ENCODE measurements at places on chromosomes 1 and 21.
A peak's percentile ranks its signal among the peaks of the same experiment; 100 is the strongest.

GRCh38 chr1:32868085-32868484 is 2.6 kb downstream of the FNDC5 start:
- DNase-seq, result no peak

GRCh38 chr1:97038410-97038809 is 316.8 kb downstream of the PTBP2 start:
- no peak for DNase-seq

GRCh38 chr21:44987886-44988606 is 48.2 kb downstream of the SLX9 start:
- DNase-seq, result no peak

- no peak for DNase-seq
Observed at GRCh38 chr1:164836614-164837018, 277.6 kb downstream of the PBX1 start.

DNA sequence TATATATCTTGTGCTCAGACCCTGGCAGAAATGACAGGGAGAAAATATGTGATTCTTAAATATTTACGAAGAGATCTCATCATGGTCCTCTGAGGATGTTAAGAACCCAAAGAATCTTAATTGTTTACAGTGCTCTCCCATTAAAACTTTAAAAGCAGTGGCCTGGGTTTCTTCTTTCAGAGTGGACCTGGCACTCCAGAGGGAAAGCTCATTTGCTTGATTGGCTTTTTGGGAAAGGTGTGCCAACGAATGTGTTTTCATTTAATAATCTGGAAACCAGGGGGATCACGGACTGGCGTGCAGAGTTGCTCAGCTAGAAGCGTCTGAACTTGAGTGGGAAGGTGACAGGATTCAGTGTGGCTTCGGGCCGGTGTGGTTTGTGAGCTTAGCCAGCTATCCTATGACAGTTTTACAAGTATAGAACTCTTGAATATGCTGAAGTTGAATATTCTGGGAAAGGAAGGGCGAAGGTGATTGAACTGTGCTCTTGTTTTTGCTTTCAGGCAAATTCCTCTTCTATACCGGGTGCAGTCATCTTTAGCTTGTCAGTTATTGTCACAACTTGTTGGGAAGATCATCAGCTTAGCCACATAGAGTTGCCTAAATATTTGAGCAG is 154.8 kb downstream of the C1orf21 start:
- DNase-seq, result no peak

DNA sequence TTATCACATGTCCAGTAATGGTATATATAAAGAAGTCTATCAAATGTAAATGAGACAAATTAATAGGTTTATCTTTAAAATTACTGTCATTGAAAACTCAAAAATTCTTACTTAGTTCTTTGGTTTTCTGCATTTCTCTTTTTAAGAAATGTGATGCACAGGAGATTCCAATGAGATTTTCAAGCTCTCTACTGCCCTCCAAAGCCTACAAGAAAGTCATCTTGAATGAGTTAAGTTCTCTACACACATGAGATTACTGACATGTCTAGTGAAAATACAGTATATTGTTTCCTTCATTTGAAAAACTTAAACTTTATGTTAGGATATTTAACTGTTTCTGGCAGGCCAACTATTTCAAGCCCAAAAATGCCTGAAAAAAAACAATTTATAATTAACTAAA is 68.8 kb downstream of the ITGB3BP start:
- no peak for DNase-seq

- peak; percentile 1 for DNase-seq
Observed at GRCh38 chr21:45999581-46000181, 18.1 kb downstream of the COL6A1 start.

DNA sequence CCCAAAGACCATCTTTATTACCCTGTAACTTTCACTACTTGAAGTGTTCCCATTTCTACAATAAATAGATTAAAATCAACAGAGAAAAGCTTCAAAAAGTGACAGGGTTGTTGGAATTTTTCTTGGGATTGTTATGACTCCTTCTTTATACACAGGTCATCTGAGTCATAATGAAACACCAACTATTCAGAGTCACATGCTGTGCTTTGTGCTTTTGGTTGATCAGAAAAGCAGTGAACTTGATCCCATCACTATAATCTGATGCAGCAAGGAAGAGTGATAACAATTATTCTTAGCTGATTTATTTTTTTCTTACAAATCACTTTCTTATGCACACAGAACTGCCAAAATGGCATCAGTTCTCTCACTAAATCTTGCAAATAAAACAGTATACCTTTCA is 422.9 kb downstream of the PTBP2 start:
- DNase-seq, result no peak

- no peak for DNase-seq
Observed at GRCh38 chr1:245599371-245600174, 444.8 kb downstream of the KIF26B start.

DNA sequence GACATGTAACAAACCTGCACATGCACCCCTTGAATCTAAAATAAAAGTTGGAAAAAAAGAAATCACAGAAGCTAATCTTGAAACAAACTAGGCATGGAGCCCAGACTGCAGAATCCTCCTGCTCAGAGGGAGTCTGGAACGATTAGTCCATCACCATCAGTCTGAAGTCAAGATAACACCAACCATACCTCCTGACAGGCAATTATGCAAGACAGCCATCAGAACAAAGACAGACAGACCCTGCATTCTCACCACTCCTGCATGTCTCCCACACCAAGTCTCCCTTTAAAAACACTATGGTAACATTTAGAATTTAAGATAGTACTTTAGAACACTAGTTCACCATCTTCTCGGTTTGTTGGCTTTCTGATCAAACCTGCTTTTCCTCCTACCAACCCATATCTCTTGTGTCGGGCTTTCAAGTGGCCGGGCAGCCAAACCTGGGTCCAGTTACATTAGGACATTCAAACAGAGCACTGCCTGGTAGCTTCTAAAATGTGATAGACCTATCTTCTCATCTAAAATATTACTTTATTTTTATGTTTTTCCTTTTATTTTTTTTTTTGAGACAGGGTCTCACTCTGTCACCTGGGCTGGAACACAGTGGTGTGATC is 10.1 kb downstream of the YARS1 start:
- DNase-seq, result no peak

DNA sequence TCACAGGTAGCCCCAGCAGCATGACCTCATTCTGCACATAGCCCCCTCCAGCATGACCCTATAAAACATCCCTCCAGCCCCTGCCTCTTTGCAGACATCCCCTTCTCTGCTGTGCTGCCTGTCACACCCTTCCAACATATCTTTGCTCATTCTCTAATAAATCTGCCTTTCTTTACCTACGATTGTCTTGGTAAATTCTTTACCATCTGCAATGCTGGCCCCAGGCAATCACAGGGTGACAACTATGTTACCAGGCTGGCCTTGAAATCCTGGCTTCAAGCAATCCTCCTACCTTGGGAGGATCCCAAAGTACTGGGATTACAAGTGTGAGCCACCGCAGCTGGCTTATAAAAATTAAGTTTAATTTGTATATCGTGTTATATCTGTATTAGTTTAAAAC is 134.5 kb downstream of the VAV3 start:
- no peak for DNase-seq

- no peak for DNase-seq
Observed at GRCh38 chr21:27475363-27475955, 508.6 kb upstream of the ADAMTS5 start.

DNA sequence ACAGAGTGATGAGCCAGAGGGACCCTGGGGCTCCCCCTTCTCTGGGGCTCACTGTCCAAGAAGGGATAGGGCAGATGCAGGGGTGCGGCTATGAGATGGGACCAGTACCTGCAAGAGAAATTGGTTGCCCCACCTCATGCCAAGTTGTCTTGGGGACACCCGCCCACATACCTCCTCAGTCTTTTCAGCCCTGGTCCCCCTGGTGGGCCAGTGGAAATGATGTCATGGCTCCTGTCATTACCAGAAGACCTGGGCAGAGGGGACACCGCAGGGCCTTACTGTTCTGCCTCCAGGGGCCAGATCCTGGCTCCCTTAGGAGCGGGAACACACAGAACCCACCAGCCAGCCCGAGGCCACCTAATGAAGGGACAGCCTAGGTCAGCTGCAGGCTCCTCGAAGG is 63.2 kb downstream of the CDK18 start:
- DNase-seq, result no peak

DNA sequence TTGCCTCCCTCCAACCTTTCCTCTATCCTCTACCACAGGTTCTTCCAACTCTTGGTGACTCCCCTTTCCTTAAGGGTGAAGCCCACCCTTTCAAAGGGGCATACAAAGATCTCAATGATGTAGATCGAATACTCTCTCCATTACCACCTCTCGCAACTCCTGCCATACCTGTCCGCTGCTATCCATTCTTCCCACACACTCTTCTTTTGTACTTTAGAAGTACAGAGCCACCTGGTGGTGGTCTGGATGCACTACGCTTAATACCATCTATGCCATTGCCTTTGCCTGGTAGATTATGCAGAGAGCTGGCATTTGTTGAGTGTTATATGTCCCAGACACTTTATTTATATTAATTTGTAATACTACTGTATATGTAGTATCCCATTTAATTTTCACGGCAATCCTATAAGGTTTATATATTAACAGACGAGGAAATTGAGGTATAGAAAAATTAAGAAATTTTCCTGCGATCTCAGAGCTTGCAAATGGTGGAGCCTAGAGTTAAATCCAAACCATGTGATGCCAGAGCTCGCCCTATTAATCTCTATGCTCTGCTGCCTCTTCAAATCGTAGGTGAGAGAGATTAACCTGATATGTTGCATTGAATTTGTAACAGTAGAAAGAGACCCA is 22.9 kb downstream of the TSHB start:
- peak; percentile 59 for DNase-seq

DNA sequence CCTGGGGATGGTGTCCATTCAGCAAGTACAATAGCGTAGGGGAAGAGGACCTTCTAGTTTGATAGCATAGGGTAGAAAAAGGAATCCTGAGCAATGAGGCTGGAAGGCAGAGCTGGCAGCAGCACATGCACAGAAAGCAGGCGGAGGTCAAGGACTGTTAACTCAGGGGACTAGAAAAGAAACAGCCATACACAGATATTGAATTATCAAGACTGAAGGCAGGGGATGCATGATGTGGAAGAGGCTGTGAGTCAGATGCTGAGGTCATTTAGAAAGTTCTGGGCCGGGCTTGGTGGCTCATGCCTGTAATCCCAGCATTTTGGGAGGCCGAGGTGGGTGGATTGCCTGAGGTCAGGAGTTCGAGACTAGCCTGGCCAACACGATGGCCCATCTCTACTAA is 65.6 kb downstream of the OPTC start:
- DNase-seq, result no peak

- DNase-seq, result no peak
Observed at GRCh38 chr1:94071976-94072375, 49.0 kb downstream of the ABCA4 start.

DNA sequence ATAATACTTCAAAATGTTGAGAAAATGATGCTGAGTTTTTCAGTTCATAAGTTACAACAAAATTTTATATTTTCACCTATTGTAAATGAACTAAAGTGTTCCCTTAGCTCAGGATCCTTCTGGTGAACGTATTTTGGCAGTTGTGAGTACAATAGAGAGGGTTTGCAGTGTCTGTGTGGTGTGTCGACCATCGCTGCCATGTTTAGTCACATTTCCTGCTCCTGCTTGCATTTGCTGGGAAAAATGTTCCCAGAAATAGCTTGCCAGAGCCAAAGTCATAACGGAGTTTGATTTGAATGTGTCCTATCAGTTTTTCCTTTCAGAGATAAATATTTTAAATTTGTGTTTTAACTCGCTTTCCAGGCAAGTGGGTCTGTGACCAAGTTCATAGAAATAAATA is 117.1 kb upstream of the COL6A1 start:
- DNase-seq, result no peak

GRCh38 chr1:94827434-94827833 is 7.3 kb downstream of the SLC44A3 start:
- no peak for DNase-seq

GRCh38 chr1:162222014-162222413 is 152.5 kb downstream of the NOS1AP start:
- no peak for DNase-seq

GRCh38 chr1:108208724-108209446 is 8.7 kb upstream of the SLC25A24 start:
- no peak for DNase-seq

- no peak for DNase-seq
Observed at GRCh38 chr1:3837200-3837599, 19.8 kb downstream of the CEP104 start.

GRCh38 chr1:198968866-198969265 is 330.0 kb downstream of the PTPRC start:
- DNase-seq, result no peak

DNA sequence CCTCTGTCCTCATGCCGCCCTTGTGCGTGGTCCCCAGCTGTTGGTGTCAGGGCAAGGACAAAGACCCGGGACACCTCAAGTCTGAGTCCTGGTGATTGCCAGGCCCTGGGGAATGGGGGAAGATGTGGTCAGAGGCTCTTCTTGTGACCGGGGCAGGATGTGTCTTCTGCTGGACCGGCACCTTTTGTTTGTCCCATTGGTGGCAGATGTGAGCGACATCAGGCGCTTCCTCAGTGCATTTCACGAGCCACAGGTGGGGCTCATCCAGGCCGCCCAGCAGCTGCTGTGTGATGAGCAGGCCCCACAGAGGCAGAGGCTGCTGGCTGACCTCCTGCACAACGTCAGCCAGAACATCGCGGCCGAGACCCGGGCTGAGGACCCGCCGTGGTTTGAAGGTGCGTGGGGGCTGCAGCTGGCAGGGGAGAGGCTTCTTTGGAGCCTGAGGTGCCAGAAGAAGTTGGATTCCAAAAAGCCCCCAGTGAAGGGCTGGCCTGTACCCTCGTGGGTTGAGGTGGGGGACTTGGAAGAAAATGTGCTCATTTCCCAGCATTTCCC is 8.4 kb downstream of the DFFB start:
- DNase-seq, result no peak

GRCh38 chr21:46048926-46049889 is 48.7 kb upstream of the COL6A2 start:
- DNase-seq, result no peak

- DNase-seq, result no peak
Observed at GRCh38 chr1:93827128-93827527, 51.9 kb downstream of the DNTTIP2 start.

DNA sequence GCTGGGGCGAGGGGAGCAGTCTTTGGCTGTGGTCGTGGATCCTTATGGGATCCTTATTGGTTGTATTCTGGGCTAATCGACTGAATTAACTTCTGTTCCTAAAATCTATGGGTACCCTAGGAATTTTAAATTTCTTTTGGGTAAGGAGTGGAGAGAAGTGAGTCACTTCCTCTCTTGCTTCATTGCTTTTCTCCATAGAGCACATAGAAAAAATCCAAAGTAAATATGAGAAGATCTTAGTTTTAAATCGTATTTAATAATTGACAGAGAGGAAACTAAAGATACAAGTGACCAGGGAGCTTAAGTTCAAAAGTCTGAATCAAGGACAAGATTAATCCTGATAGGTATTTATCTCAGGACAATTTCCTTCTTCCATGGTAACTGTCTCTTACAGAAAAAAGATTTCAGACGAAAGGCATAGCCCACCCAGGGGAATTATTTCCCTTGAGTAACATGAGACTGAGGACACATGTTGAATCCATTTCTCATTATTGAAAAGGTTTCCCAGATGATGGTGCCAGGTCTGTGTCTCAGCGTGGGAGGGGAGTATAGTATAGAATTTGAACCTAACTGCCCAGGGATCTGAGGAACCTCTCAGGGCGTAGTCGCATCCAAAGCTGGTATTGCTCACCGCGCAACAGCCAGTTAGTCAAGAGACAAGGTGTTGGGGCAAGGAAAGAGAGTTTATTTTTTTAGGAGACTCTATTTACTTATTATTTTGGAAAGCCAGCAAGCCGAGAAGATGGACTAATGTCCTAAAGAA is 28.7 kb upstream of the FASLG start:
- no peak for DNase-seq

GRCh38 chr1:216466162-216466801 is 43.0 kb upstream of the USH2A start:
- DNase-seq, result no peak

Measured in stimulated activated naive CD8-positive, alpha-beta T cell treated with anti-CD3 and anti-CD28 coated beads, Interleukin-15, Interleukin-2, amounts not matched to agents 100 U/mL and 50 U/mL, for 24 hours (primary cell).